ENCODE measurements at places on chromosomes 2 and 18.

DNA sequence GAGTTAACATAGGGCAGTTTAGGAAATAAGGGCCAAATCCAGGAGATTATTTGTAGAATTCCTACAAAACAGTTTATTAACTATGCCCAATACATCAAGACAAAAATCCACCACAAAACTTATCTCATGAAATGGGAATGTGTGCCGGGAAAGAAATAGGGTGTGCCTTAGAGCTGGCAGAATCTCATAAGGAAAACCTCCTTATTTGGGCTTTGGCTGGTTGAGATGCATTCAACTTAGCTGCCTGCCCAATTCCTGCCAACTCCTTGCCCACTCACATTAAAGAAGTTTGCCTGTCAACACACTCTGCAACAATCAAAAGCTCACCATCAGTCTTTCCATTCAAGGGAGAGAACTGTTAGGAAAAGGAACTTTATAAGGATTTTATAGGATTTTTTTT is 500.6 kb downstream of the SATB2 start:
- no peak for DNase-seq

DNA sequence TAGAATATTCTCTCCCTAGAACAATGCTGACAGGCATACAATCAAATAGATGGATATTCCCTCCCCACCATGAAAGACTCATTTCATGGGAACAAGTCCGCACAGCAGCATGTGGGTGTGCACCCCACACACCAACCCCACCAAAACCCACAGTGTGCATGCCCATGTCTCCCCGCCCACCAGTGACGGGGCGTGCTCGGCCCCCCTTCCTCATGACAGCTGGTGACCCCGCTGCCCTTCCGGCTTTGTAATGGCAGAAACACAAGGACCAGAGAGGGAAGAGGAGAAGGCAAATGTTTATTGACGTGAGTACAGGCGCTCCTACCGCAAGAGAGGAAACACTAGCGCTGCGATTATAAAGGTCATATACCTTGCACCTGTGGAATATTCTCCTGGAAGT is 30.8 kb upstream of the ODC1 start:
- no peak for DNase-seq

DNA sequence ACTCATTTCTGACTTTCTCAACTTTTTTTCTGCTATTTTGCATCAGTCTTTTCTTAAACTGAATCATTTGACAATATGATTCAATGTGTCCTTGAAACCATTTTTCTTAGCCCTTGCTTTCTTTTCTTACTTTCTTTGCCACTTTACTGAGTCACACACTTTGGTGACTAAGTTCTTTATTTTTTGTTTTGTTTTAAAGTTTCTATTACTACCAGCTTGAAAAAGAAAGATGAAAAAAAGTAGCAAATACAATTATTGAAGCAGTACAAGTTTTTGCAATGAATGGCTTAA is 116.5 kb downstream of the DOCK10 start:
- no peak for DNase-seq

GRCh38 chr2:25606892-25607291 is 66.5 kb downstream of the DTNB start:
- no peak for DNase-seq

GRCh38 chr18:75211953-75212750 is 1.6 kb downstream of the TSHZ1 start:
- DNase-seq: no peak

DNA sequence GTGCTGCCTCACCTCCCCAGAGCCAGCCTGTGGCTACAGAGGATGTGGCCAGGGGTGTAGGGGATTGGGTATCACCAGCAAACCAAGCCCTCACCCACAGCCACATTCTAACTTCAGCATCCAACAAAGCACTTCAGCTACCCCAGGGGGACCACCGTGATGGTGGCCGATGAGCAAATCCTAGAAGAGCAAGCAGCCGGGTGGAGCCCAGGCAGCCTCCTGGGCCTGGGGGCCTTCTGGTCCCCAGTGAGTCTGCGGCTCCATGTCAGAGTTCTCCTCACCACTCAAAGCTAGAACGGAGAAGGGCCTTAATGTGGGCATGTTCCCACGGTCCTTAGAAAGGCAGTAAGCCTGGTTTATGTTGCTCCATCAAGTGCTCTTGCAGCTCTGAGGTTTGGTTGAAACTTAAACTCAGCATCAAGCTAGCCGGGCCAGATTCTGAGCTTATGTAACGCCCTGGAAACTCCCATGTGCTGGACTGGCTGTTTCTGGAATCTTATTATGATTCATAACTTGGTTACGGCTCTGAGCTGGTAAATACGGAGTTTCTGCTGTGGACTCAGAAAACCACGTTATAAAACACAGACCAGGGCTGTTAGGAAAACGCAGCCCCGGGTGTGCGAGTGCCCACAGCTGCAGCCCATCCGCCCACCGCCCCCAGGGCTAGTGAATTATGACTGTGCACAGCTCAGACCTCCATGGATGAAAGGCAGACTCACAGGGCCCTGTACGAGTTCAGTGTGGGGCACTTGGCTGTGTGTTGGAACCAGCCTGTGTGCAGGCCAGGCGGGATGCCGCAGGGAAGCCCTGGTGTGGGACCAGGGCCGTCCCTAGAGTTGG is 99.8 kb downstream of the SEPTIN10 start:
- no peak for DNase-seq

All from stimulated activated CD8-positive, alpha-beta memory T cell treated with anti-CD3 and anti-CD28 coated beads, Interleukin-2, amount 100 ng/mL, for 1 hour (primary cell).